ENCODE measurements at places on chromosomes 16 and 17. TPM values are rescaled to one million over a fixed set of nuclear protein-coding genes. Genes with fewer than 3 reads are reported as not detected.

Gene SLC5A11
- total RNA-seq: not detected

Gene ALOX12B
- total RNA-seq: not detected

Gene TMC6
- total RNA-seq: 1.1 TPM

- peaks cover 2% of the 10 kb centered on the region for H3K27me3 ChIP-seq
- no peak overlapping the region for H3K27ac ChIP-seq
These were observed 130.8 kb downstream of the GAS7 start for GRCh38 chr17:10067446-10068143.

GRCh38 chr16:27304102-27304501, 9.7 kb upstream of the IL4R start:
- DNase-seq: no peak
- H3K27me3 ChIP-seq: peaks cover 2% of the 10 kb centered on the region
- no peaks in the 10 kb centered on the region for H3K4me1 ChIP-seq
- H3K27ac ChIP-seq: no peak overlapping the region

DNA sequence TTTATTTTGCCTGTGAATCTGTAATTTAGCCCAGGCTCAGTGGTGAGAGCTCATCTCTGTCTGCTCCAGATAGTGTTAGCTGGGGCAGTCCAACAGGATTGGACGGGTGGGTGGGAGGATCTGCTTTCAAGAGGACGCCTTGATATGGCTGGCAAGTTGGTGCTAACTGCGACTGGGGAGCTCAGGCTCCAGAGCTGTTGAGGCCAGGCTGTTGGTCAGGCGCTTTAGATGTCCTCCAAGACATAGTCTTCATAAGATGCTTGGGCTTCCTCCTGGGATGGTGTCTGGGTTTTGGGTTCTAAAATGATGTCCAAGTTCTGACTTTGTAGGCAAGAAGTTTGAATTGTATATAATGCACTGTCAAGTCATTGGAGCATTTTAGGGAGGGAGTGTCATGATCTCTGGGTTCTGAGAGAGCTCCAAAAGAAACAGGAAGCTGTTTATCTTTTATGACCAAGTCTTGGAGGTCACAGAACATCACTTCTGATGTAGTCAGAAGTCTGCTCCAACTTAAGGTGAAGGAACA, 12.8 kb upstream of the PCTP start:
- peaks cover 14% of the 10 kb centered on the region for H3K4me1 ChIP-seq
- peaks cover 2% of the 10 kb centered on the region for H3K27me3 ChIP-seq
- no peak overlapping the region for H3K27ac ChIP-seq
- DNase-seq: no peak

DNA sequence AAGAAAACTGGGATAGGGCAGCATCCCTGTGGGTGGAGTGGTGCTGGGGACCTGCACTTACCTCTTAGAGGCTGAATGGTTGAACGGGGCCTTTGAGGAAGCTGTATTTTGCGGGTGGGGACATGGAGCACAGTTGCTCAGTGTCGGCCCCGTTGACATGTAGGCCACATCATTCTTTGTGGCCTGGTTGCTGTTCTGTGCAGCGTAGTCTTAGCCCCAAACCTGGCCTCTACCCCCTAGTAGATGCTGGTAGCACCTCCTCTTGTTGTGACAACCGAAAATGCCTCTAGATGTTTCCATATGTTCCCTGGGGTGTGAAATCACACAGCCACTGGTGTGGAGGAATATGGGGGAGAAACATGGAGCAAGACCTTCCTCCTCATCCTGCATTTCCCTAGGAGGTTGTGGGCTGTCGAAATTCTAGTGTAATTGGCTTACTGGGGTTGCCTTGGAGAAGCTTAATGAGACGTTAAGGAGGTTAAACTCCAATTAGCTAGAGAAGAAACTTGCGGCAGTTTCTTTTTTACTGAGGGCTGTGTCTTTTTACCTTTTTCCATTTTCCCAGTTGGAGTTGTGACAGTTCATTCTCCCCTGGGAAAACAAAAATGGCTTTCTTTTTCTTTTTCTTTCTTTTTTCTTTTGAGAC, 9.4 kb downstream of the ABCC1 start:
- peaks cover 3% of the 10 kb centered on the region for H3K27me3 ChIP-seq
- no peak overlapping the region for H3K4me3 ChIP-seq
- no peak overlapping the region for H3K27ac ChIP-seq

- H3K4me1 ChIP-seq: peaks cover 52% of the 10 kb centered on the region
- peaks cover 4% of the 10 kb centered on the region for H3K36me3 ChIP-seq
- no peak for DNase-seq
- peak overlapping the region; percentile 89 for H3K27ac ChIP-seq
- H3K4me3 ChIP-seq: peak overlapping the region; percentile 31
These were observed 15.4 kb downstream of the FBXO31 start for GRCh38 chr16:87368029-87368770.

DNA sequence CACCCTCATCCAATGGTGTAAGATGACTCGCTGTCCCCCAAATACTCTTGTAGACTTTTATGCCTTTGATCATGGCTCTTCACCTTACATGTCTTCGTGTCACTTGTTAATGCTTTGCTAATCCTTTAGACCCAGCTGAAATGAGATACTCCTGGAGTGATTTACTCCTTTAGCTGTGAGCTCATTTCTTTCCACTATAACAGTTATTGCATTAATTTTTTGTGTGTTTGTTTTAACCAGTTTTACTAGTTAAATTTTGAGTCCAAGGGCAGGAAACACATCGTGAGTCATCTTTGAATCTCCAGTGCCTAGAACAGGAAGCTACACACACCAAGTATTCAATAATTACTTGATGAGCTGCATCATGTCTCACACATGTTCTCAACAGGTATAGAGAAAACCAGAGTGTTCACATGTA, 6.5 kb upstream of the CTCF start:
- H3K4me1 ChIP-seq: peaks cover 12% of the 10 kb centered on the region
- DNase-seq: no peak
- no peak overlapping the region for H3K4me3 ChIP-seq
- no peaks in the 10 kb centered on the region for H3K36me3 ChIP-seq
- peaks cover 3% of the 10 kb centered on the region for H3K27me3 ChIP-seq

GRCh38 chr17:30336369-30337171, 2.7 kb upstream of the TMIGD1 start:
- DNase-seq: peak; percentile 25
- no peaks in the 10 kb centered on the region for H3K4me1 ChIP-seq
- no peak overlapping the region for H3K4me3 ChIP-seq
- H3K27me3 ChIP-seq: no peaks in the 10 kb centered on the region

DNA sequence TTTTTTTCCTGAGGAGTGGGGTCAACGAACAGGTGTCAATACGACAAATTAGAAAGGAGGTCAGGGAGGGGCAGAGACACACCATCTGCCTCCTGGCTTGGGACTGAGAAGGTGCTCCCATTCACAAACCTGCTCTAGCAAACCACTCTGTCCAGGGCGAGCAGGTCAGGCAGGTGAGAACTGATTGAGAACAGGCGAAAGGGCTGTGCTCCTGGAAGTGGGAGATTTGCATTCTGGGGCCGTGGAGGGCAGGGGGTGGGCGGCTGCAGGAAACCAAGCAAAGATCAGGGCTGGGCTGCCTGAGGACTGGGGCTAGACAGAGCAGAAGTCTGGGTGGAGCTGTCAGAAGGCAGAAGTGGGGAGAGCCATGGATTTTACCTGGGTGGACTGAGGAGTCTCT, 98.9 kb upstream of the NLRP1 start:
- DNase-seq: no peak
- H3K27me3 ChIP-seq: peaks cover 1% of the 10 kb centered on the region
- H3K36me3 ChIP-seq: no peaks in the 10 kb centered on the region
- H3K4me3 ChIP-seq: no peak overlapping the region
- no peaks in the 10 kb centered on the region for H3K4me1 ChIP-seq
- no peak overlapping the region for H3K27ac ChIP-seq

DNA sequence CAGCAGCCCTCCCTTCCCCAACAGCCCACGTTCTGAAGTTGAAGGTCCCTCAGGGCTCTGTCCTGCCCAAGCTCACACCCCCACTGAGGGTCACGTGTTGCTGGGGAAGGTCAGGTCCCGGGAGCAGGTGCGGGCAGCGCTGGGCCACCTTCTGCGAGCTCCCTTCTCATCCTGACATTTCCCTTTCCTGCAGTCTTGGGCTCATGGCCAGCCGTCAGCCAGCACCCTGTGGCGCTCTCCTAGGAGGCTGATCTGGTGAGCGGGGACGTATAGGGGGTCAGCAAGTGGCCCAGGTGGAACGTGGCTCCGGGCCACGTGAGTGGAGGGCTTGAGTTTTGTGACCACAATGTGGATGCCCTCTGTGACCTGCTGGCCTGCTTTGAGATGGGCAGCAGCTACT, 73.4 kb downstream of the RAP1GAP2 start:
- peak overlapping the region; percentile 11 for H3K4me3 ChIP-seq
- H3K27me3 ChIP-seq: no peaks in the 10 kb centered on the region
- no peak overlapping the region for H3K27ac ChIP-seq
- peaks cover 45% of the 10 kb centered on the region for H3K4me1 ChIP-seq
- H3K36me3 ChIP-seq: no peaks in the 10 kb centered on the region

GRCh38 chr16:31474173-31474714, 2.3 kb downstream of the TGFB1I1 start:
- H3K27me3 ChIP-seq: peaks cover 25% of the 10 kb centered on the region
- DNase-seq: no peak
- H3K36me3 ChIP-seq: peaks cover 4% of the 10 kb centered on the region
- H3K4me3 ChIP-seq: no peak overlapping the region
- no peak overlapping the region for H3K27ac ChIP-seq
- H3K4me1 ChIP-seq: peaks cover 8% of the 10 kb centered on the region

DNA sequence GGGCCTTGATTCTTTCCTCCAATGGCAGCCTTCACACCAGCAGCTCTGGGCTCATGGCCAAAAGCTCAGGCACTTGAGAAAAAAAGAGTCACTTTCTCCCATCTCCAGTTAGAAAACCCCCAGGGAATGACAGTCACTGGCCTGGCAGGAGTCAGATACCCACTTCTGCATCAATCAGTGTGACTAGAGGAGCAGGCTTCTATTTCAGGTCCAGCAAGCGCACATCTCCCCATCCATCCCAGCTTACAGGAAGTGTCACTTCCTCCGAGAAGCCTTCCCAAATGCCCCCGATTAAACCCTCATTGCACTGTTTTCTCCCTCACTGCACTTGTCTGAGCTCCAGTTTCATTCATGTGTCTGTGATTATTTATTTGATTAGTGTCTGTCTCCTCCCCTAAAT, 30.4 kb upstream of the CCL1 start:
- H3K4me1 ChIP-seq: peaks cover 7% of the 10 kb centered on the region
- no peak overlapping the region for H3K4me3 ChIP-seq
- DNase-seq: no peak
- H3K36me3 ChIP-seq: no peaks in the 10 kb centered on the region
- H3K27ac ChIP-seq: no peak overlapping the region
